HepG2 (cell line): ENCODE measurements at places on chromosomes 1 and 21. TPM values are rescaled to one million over a fixed set of nuclear protein-coding genes. Genes with fewer than 3 reads are reported as not detected.

The SMCP gene
- polyA plus RNA-seq: not detected in 2 replicates

The HIPK1 gene
- polyA plus RNA-seq: 31.8 and 33.4 TPM in 2 replicates

The GJA4 gene
- polyA plus RNA-seq: not detected in 2 replicates

The ADGRB2 gene
- 0.03 TPM in 1 of 2 replicates, not detected in the other for polyA plus RNA-seq

The AMY1C gene
- not detected in 2 replicates for polyA plus RNA-seq

The CCT3 gene
- polyA plus RNA-seq: 301 and 319 TPM in 2 replicates

The CRYBG2 gene
- 2.9 and 4.7 TPM in 2 replicates for polyA plus RNA-seq

The SIPA1L2 gene
- polyA plus RNA-seq: 0.01 and 0.03 TPM in 2 replicates

The NLRP3 gene
- not detected in 2 replicates for polyA plus RNA-seq
